ENCODE measurements at places on chromosomes 7 and 10.

GRCh38 chr7:143514487-143514886 lies 36.8 kb downstream of the TAS2R41 start:
- DNase-seq = no peak

DNA sequence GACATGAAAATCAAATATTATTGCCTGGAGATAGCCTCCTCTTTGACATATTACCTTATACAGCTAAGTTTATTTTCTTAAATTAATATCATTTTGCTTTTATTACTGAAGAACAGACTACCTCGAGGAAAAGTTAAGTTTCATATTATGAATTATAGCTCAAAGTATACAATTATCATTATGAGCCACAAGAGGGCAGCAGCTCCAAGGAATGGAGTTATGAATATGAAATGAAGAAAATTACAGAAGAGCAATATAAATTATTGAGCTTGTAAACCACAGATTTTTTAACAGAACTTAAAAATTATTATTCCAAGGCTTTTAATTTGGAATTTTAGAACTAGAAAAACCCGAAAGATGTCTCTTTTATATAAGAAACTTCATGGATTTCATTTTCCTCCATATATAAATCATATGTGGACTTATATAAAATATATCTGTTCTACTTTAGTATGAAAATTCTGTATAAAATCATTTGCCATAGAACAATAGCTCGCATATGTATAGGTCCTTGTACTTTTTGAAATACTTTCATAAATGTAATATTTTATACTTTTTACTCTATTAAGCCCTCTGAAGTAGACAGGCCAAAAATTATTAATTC lies 40.1 kb downstream of the IQUB start:
- DNase-seq = peak; percentile 32

- no peak for DNase-seq
Observed at GRCh38 chr7:45446195-45446944, 127.8 kb upstream of the ADCY1 start.

DNA sequence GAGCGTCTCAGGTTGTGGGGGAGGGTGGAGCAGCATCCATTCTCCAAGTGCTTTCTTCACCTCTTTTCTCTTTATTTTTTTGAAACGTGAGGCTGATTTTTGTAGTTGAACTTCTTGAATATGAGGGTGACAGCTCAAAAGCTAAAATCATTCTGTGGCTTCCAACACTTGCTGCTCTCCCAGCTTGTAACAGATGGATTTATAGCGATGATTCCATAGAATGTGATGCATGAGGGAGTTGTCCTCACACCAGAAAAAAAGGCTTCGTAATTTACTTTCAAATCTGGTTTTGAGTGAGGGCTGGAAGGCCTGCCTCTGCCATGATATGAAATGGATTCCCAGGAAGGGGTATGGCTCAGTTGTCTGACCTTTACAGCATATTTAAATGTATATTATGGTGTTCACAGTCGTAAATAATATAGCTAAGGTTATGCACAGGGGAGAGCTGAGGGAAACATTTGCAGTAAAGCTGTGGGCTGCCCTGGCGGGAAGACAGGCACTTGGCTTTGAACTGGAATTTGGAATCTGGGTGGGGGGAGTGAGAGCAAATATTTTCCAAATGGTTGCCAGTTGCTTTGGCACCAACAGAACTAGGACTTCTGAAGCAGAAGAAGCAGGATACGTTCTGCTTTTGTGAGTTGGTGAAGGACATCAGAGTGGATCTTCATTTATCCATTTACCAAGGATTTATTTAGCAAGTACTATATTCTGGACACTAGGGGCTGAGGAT lies 166.7 kb downstream of the SORCS3 start:
- no peak for DNase-seq

DNA sequence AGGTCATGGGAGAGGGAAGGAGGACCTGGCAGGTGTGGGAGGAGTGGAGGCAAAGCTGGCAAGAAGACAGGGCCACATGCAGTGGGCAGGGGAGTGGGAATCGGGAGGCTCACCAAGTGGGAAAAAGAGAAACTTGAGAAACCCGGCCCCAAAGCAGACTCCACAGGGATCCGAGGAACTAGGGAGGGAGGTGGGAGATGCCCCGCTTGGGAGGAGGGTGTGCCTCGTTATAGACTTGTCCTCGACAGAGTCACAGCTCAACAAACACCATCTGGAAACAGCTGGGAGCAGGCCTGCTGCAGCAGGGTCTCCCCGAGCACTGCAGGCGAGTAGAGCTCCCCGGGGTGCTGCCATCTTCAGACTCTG lies 54.8 kb downstream of the MKI67 start:
- no peak for DNase-seq

GRCh38 chr10:63987212-63987611 lies 466.0 kb downstream of the REEP3 start:
- no peak for DNase-seq

DNA sequence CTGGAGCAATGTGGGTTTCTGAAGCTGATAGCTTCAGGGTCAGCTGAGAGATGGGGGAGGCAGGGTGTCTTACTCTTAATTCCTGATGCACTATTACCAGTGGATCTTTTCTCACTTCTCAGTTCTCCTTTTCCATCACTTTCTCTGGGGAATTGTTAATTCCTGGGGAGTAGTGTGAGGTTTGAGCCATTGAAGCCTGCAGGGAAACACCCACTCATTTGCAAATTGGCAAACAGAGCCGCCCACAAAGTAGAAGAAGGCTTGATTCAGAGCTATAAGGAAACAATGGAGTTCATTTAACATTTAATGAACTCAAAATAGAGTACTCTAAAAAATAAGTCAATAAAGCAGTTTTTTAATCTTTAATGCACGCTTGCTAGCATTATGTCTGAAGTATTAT lies 4.3 kb upstream of the TECTB start:
- DNase-seq = no peak

DNA sequence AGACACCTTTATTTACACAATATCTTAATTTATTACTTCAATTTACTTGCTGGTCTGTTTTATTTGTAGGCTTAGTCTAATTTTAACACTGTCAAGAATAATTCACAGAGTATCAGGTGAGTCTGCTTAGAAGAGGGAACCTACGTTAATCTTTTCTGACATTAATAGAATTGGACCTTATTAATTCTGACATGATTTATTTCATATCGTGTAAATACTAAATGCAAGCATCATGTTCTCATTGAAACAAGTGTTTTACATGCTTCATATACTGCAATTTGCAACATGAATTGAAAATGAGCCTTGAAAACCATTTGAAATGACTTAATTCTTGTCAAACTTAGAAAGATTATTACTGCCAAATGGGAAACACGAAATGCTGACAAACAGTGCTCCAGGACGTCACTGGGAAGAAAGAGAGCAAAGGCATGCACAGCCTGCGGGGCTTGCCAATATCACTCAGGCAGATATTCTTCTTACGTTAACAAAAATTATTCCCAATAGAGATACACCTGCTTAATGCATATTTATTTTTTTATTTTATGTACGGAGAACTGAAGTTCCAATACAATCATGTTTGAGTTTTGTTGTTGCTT lies 282.0 kb upstream of the AKR1E2 start:
- no peak for DNase-seq

- DNase-seq = no peak
Observed at GRCh38 chr7:52168085-52168484, 851.5 kb upstream of the COBL start.

- no peak for DNase-seq
Observed at GRCh38 chr10:128530301-128530700, 404.1 kb upstream of the MKI67 start.

DNA sequence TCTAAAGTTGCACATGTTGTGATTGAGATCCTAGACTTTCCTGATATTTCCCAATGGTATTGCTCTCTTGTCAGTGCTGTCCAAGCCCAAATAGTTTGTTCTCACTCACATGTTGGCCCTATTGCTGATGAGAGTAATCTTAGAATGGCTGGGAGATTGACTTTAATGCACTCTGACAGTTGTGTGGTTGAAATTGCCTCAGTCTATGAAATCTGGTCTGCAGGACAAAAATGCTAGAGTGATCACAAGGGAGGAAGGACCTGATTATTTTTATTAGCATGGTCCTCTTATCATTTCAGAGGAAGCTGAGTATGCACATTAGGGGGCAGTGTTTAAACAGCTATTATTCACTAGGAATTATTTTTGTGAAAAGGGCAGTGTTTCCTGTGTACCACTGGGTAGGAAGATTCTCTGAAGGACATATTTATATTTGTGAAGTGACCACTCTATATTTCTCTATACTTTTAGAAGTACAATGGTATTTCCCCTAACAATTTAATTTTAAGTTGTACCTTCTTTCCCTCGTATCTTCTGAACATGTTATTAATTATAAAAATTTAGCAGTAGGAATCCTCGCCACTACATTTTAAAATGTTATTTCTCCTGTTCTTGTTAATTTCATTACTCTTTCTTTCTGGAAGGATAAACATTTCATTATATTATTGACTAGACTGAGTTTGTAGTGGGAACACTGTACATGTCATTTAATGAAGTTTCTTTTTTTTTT lies 64.4 kb downstream of the SUGCT start:
- DNase-seq = peak; percentile 83

DNA sequence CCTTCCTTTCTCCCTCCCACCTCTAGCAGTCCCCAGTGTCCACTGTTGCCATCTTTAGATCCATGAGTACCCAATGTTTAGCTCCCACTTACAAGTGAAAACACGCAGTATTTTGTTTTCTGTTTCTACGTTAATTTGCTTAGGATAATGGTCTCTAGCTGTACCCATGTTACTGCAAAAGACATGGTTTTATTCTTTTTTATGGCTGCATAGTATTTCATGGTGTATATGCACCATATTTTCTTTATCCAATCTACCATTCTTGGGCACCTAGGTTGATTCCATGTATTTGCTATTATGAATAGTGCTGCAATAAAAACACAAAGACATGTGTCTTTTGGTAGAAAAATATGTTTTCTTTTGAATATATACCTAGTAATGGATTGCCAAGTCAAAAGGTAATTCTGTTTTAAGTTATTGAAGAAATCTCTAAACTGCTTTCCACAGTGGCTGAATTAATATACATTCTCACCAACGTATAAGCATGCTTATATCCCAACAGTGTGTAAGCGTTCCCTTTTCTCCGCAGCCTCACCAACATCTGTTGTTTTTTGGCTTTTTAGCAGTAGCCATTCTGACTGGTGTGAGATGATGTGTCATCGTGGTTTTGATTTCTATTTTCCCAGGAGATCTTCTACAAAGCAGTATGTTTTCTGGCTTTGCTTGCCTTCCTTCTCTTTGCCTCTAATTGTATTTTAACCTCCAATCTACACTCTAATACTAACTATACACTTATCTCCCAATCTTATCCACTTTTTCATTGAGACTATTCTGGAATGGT lies 179.5 kb upstream of the PHF14 start:
- DNase-seq = peak; percentile 13

DNA sequence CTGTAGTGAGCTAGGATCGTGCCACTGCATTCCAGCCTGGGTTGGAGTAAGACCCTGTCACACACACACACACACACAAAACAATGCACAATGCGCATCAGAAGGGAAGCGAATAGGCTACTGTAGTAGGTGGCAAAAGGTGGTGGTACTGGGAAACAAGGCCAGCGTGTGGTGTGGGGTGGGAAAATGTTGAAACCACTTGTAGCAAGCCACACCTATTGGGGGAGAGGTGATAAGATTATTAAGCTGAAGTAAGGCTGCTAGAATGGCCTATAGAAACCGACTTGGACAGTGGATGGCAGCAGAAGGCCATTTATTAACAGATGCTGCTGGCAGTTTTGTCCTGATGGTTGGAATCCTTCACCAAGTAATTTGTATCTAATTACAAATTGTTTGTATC lies 7.2 kb upstream of the CHCHD1 start:
- DNase-seq = peak; percentile 16

DNA sequence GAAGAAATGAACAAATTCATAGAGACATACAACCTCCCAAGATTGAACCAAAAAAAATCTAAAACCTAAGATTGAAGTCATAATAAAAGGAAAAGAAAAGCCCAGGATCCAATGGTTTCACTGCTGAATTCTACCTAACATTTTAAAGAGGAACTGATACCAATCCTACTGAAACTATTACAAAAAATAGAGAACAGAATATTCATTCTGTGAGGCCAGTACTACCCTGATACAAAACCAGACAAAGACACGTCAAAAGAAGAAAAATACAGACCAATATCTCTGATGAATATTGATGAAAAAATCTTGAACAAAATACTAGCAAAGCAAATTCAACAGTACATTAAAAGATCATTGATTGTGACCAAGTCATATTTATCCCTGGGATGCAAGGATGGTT lies 128.5 kb upstream of the STEAP1 start:
- no peak for DNase-seq

DNA sequence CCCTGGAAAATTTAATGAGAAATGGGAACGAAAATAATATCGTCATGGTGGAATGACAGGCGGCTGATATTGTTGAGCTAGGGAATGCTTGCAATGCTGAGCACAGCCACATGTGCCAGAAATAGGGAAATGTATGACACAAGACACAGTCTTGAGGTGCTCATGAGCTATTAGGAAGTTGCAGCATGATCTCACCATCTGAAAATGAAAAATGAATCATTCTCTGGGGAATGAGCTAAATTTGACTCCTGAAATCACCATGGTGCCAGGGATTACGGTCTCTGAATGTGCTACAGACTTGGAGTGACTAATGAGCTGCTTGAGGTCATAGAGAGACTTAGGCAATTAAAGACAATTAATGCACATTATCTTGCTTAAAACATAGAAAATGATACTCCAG lies 845.0 kb downstream of the CNTNAP2 start:
- DNase-seq = peak; percentile 96

DNA sequence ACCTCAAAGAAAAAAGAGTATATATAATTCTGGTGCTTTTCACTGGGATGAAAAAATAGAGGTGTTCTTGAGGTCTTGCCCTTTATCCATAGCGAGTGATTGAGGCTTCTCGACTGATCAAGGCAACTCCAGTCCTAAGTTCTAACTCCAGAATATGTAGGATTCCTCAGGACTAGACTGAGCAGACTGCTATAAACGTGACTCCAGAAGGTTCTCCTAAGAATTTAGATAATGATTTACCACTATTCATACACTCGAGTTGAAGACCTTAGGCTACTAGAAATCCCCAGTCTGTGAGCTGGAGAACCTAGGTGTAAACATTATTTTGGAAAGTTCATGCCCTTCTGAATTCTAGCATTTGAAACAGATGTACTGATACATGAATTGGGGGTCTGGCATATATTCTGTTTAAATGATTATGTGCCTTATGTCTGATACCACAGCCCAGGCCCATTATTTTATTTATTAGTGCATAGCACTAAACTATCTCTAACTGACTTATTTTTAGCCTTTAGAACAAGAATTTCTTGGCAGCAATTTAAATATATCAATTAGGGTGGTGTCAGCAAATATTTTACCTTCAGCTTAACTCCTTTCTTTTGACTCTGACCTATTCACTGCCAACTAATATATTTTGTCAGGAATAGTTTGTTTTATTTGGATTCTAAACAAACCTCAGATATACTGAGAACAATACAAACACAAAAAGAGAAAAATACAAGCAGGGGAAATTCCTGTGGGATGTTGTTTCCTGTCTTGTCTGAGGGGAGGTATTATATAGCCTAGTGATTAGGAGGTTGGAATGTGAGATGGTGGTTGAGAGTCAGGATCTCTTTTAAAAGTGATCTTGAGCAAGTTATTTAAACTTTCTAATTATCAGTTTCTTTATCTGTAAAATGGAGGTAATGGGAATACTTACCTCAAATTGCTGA lies 75.8 kb downstream of the PODXL start:
- DNase-seq = peak; percentile 49

GRCh38 chr7:55156919-55157763 lies 138.3 kb downstream of the EGFR start:
- no peak for DNase-seq
